ENCODE measurements at places on chromosomes 2 and 18. TPM values are rescaled to one million over a fixed set of nuclear protein-coding genes. Genes with fewer than 3 reads are reported as not detected.
A peak's percentile ranks its signal among the peaks of the same experiment; 100 is the strongest.

GRCh38 chr2:10873171-10873570 lies 38.6 kb upstream of the KCNF1 start:
- peak; percentile 66 for ATAC-seq

DNA sequence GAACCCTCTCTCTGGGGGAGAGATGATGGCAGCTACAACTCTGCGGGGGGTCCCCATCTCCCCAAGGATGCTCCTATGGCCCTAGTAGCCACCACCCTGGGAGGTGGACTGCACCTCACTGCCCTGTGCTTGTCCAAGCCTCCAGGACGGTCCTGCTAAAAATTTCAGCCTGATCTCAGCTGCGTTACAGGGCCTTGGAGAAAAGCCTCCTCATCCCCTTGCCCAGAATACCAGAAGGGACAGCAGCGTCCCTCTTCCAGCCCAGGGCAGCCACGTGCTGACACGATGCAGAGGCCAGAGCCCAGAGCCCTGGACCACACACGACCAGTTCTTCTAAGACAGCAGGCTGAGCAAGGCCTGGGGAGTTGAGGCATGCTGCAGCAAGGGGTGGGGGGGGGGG lies 81.9 kb downstream of the GFPT1 start:
- no peak for ATAC-seq

GRCh38 chr2:55547001-55547400 lies 27.5 kb downstream of the CFAP36 start:
- no peak for ATAC-seq

DNA sequence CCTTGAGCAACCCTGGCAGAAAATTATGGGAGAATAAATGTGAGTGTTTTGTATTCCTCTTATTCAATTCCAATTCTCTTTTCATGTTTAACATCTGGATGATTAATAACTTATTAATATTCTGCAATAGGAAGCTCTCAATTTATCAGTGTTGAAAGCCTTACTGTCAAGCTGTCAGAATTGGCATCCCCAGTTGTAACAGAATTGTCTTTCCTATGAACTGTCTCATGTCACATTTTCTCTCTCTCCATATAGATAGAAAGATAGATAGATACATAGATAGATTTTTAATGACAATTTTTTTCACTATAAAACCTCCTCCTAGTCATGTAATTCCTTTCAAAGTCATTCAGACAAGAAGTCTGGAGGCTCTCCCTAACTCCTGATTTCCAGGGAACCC lies 331.5 kb downstream of the GALNT13 start:
- ATAC-seq = no peak

GRCh38 chr18:48294899-48295585 lies 114.1 kb downstream of the ZBTB7C start:
- no peak for ATAC-seq

DNA sequence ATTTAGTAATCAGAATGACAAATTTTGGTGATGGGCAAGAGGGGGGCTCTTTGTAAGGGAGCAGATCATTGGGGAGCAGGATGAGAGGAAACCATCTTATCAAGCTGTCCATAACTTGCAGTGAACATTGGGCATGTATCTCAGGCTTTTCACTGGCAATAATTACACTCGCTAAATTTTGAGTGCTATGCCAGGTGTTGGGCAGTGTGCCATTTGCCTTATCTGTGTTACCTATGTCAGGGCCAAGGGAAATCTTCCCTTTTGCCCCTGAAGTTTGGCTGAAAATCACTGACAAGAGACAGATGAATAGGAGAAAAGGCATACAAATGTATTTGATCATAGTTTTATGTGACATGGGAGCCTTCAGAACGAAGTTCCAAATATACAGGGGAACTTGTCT lies 39.0 kb downstream of the NOSTRIN start:
- ATAC-seq = no peak

The LCLAT1 gene
- 18.0 TPM for total RNA-seq

The ZNF516 gene
- 22.8 TPM for total RNA-seq
